GM23338 (cell line): ENCODE measurements at places on chromosomes 5 and 9.
A peak's percentile ranks its signal among the peaks of the same experiment; 100 is the strongest.

GRCh38 chr9:31119890-31120454, 1264.5 kb upstream of the ACO1 start:
- DNase-seq = peak; percentile 56

DNA sequence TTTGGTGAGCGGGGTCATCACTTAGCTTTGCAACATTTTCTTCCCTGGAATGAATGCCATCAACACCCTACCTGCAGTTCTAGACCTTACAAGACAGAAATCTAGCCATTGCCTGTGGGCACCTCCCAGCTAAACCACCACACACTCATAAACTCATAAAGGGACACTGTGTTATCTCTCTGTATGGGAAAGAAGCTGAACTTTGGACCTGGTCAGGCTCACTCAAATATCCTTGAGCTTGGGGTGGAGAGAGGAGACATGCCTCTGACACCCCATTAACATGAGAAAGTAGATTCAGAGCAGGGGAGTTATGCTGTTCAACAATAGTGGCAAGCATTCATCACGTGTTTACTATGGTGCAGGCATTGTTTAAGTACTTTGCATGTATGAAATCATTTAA, 205.6 kb downstream of the ZNF462 start:
- no peak for DNase-seq

GRCh38 chr9:123253204-123253603, 15.2 kb downstream of the STRBP start:
- DNase-seq = no peak

DNA sequence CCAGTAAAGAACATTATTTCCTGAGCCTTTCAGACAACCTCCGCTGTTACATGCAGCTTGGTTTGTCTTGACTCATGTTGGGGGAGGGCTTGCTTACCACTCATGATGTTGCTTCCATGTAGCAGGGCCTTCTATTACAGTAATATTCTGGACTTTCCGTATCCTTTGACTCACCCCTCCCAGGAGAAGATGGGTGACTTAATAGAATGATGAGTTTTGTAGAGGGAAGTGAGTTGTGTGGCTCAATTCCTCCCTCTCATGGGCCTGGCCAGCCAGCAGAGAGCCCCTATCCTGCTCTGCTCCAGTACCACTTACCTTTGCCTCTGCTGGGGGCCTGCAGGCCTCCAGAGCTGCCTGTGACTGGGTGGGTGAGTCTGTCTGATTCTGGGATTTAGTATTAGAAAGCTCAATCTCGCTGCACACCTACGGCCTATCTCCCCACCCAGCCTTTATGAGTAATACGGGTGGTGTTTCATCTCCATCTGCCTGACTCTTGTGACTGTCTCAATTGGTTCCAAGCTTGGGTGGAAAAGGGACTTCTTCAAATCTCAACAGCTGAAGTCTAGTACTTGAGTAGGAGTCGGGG, 52.6 kb upstream of the KLF9 start:
- DNase-seq = no peak

DNA sequence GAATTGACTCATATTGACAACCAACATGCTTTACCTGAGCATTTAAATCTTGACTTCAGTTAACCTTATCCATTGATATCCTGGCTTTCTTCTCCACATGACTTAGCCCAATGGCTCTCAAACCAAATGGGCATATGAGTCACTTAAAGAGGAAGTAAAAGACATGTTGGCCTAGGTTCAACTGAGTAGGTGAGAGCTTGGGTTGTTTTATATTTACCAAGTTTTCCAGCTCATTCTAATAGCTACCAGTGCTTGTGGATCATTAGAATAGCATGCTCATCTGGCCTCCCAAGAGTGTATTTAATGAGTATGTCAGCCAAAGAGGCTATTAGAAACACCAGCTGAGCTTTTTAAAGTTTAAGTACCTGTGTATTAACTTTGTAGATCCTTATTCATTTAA, 1049.0 kb downstream of the PTPRD start:
- DNase-seq = no peak
